ENCODE measurements at places on chromosomes 2 and 18. TPM values are rescaled to one million over a fixed set of nuclear protein-coding genes. Genes with fewer than 3 reads are reported as not detected.

GRCh38 chr2:63712748-63713147 is 124.0 kb downstream of the MDH1 start:
- no peak for DNase-seq

GRCh38 chr2:64609942-64610281 is 43.8 kb downstream of the SERTAD2 start:
- no peak for DNase-seq

- DNase-seq, result no peak
Observed at GRCh38 chr2:132731441-132731840, 61.4 kb upstream of the LYPD1 start.

Gene CDH7
- 16.0 TPM for polyA plus RNA-seq

Gene CLK1
- 317 TPM for polyA plus RNA-seq
